Keratinocyte (primary cell): ENCODE measurements at places on chromosomes 5 and 9.

GRCh38 chr9:132993511-132993939 lies 15.0 kb downstream of the GFI1B start:
- no peak for DNase-seq
- peaks cover 22% of the 10 kb centered on the region for H3K4me1 ChIP-seq
- H3K27ac ChIP-seq = no peak overlapping the region
- no peak overlapping the region for H3K4me3 ChIP-seq
- peaks cover 13% of the 10 kb centered on the region for H3K27me3 ChIP-seq

- H3K4me1 ChIP-seq = no peaks in the 10 kb centered on the region
- no peak overlapping the region for H3K4me3 ChIP-seq
- DNase-seq = no peak
- H3K36me3 ChIP-seq = no peaks in the 10 kb centered on the region
- H3K27ac ChIP-seq = no peak overlapping the region
- no peaks in the 10 kb centered on the region for H3K27me3 ChIP-seq
Observed at GRCh38 chr5:24767086-24767485, 122.3 kb upstream of the CDH10 start.

DNA sequence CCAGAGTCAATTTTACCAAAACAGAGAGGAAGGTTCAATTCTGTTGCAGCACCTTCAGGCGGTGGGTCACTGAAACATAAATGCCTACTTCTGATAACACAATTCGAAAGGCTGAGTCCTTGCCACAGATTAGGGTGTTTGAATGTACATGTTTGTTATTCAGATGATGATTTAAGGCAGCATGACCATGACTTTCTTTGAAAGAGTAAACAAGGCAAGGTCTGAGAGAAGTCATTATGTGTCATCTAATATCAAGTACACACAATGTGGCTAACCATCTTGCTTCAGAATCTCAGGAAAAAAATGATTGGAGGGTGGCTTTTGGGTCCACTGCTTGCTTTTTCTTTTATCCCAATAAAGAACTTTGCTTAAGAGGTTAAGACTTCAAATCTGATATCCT lies 457.5 kb downstream of the TAF11L14 start:
- H3K27me3 ChIP-seq = no peaks in the 10 kb centered on the region
- no peak overlapping the region for H3K27ac ChIP-seq
- H3K36me3 ChIP-seq = no peaks in the 10 kb centered on the region
- no peak for DNase-seq

DNA sequence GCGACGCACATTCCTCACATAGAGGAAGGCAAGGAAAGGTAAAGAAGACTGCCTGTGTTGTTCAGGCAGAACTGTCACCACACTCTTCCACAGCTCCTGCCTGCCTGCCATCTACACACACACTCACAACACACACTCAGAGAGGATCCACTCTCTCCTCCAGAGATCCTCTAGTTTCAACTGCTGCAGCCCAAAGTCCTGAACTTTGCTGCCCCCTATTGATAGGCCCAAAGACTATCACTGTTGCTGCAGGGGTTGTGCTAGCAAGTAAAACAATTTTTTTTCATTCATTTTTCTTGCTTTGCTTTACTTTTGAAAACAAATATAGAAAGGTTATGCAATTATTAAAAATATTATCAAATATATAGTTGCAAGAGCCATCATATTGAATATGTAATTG lies 5.9 kb upstream of the CFAP90 start:
- H3K27ac ChIP-seq = no peak overlapping the region
- H3K4me3 ChIP-seq = no peak overlapping the region
- H3K36me3 ChIP-seq = peaks cover 3% of the 10 kb centered on the region
- H3K4me1 ChIP-seq = no peaks in the 10 kb centered on the region

DNA sequence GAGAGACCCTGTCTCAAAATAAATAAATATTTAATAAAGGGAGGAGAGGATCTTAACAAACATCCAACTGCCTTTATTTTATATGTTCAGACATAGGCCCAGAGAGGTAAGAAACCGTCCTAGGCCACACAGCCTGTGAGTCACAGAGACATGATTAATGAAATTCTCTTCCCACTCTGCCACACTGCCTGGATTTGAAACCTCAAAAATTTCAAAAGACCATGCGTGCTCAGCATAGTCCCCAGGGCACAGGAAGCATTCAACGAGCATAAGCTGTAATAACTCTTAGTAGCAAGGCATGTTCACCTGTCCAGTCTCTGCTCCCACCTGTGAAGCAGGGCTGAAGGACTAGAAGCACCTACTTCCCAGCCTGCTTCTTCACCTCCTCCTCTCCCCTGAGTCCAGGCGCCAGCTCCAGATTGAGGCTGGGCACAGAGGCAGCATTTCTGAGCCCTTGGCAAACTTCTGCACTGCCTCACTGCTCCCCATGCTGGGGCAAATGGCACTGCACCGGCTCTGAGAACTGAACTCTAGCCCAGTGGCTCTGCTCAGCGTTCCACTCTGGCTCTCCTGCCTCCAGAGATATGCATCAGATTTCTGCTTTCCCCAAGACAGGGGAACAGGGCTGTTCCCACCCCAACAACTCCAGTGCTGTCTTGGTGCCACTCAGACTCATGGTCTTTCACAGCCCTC lies 1.1 kb downstream of the FAT2 start:
- peak overlapping the region; percentile 91 for H3K27ac ChIP-seq
- peak overlapping the region; percentile 85 for H3K4me3 ChIP-seq
- H3K27me3 ChIP-seq = no peaks in the 10 kb centered on the region
- H3K4me1 ChIP-seq = peaks cover 60% of the 10 kb centered on the region

- no peak for DNase-seq
- no peaks in the 10 kb centered on the region for H3K4me1 ChIP-seq
- H3K27me3 ChIP-seq = no peaks in the 10 kb centered on the region
- no peak overlapping the region for H3K4me3 ChIP-seq
Observed at GRCh38 chr5:179827680-179828079, 7.0 kb downstream of the SQSTM1 start.

DNA sequence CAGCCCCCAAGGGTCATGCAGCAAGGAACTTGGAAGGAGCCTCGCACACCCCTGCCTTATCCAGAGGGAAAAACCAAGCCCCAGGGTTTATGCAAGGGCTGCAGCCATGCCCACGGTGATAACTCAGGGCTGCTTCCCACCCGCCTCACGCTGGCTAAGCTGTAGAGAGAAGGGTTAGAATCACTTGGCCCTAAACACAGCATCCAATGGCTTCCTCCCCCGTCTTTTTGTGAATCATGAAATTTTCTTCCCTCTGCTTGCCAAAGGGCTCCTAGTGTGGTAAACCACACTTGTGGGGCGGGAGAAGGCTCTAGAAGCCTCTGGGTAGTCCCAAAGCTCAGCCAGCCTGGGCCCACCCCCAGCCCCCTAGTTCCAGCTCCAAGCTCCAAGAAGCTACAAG lies 55.9 kb upstream of the ORM1 start:
- H3K4me1 ChIP-seq = peaks cover 2% of the 10 kb centered on the region
- no peak overlapping the region for H3K4me3 ChIP-seq
- peaks cover 4% of the 10 kb centered on the region for H3K36me3 ChIP-seq
- no peak overlapping the region for H3K27ac ChIP-seq
- H3K27me3 ChIP-seq = no peaks in the 10 kb centered on the region
